HT-29 (cell line): ENCODE measurements at places on chromosomes 7 and 10. TPM values are rescaled to one million over a fixed set of nuclear protein-coding genes. Genes with fewer than 3 reads are reported as not detected.
A peak's percentile ranks its signal among the peaks of the same experiment; 100 is the strongest.

DNA sequence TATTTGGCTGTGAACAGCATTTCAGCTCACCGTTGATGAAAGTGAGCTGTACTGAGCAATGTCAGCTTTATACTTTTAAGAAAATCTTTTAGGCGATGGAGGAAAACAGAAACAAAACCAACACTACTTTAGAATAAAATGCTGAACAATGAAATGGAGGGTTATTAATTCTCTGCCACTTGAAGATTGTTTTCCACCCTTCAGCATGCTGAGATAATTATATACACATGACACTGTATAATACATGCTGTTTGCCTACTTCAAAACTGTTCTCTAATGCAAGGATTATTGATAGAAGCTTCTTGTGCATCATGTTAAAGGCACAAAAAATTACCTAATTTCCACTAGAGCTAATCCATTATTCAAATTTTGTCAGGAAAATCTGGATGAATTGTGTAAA lies 66.8 kb downstream of the CACNA2D1 start:
- no peak for DNase-seq

DNA sequence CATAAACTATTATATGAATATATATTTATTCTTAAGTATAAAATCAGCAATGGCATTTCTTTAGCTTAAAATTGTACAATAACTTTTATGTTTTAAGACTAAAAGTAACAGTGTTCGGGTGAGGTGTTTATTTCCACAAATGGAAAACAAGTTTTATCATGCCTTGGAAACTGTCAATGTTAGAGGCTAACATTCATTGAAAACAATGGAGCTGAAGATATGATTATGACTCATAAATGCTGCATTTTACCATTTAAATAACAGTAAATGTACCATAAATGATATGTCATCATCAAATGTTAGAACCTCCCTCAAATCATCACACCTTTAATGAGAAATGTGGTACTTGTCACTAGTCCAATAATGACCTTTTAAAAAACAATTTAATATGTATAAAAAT lies 897.3 kb downstream of the PCDH15 start:
- DNase-seq = no peak

- DNase-seq = peak; percentile 29
These were observed 1.1 kb downstream of the RHOBTB1 start for GRCh38 chr10:60942788-60943315.

GRCh38 chr10:98270073-98270740 lies 2.2 kb upstream of the LOXL4 start:
- no peak for DNase-seq

DNA sequence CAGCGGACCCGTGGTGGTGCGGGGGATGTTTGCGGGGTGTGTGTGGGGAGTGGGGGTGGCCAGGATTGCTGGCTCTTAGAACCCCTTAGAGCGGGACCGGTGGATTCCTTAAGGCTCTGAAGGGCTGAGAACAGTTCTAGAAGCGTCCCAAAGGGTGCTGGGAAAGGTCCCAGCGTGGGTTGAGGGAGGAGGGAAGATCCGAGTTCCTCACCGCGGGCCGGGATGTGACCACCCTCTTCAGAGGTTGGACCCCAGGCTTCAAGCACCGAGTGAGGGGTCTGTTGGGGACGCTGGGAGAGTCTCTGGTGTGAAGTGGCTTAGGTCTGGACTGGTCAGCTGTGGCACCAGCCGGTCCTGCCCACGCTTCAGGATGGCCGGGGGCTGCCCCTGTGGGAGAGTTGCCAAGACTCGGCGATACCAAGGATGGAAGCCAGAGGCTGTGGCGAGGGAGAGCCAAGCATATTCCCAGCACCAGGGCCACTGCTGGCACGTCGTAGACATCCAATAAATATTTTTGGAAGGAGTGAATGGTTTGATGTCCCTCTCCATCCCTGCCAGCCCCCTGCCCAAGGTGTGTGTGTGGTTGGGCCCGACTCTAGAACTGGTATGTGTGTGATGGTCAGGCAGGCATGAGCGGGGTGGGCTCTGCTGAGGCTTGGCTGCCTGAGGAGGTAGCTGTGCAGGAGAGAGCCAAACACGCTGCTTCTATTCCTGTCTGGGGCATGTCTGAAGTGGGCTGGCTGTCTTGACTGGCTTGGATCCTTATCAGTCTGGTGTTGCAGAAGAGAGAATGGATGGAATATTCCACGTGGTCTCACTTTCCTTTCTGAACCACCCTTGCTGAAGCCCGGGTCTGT lies 19.2 kb downstream of the ZNF775 start:
- no peak for DNase-seq

- DNase-seq = peak; percentile 20
These were observed 231.3 kb upstream of the NPY start for GRCh38 chr7:24052572-24053260.

- DNase-seq = no peak
These were observed 338.8 kb downstream of the AUTS2 start for GRCh38 chr7:69937097-69937496.

- no peak for DNase-seq
These were observed 14.3 kb downstream of the CALML3 start for GRCh38 chr10:5538892-5539651.

DNA sequence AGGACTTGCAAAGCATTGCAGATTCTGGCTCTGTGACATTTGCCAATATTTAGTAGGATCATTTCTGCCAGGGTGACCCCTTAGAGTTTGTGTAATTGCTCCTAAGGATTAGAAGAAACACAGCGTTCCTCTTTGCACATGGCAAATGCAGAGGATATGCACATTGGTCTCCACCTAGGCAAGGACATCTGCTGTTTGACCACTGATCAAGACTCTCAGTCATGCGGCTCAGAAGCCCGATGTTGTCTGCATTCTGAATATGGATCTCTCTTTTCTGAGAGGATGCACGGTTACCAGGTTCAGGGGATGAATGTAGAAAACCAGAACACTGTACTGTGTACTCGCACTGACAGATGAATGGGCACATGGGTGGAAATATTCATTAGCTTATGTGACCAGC lies 180.6 kb upstream of the AGK start:
- no peak for DNase-seq

DNA sequence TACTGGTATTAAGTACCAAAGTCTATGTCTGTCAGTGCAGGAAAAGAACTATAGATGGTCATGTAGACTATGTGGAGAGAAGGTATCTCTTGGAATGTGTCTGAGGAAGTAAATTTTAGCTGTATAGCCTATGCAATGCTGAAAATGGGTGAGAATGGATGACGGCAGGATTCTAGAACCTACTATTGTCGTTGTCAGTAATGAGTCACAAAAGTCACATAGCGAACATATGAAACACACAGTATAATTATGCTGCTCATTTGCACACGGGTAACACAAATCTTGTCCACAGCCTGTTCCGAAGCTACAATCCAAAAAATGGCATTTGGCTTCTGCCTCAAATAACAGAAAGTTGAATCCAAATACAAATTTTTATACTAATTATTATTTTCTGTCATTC lies 33.6 kb upstream of the KMT2E start:
- DNase-seq = no peak

DNA sequence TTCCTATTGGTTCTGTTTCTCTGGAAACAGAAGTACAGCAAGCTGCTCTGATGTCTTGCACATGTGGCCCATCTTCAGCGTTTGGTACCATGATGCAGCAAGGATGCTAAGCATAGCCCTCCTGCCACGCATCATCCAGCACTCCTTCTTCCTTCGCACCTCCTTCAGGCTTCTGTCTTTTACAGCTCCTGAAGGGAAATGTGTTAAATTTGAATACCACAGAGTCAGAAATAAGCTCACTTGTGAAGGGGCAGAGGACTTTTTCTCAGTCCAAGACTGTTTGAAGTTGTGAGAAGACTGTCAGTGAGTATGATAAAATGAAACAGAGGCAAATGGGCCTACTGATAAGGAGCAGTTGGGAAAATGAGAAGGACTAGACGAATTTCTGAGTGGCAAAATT lies 20.7 kb downstream of the TSPAN13 start:
- DNase-seq = no peak

- DNase-seq = peak; percentile 10
These were observed 756 bp upstream of the SEC24C start for GRCh38 chr10:73743327-73743904.

GRCh38 chr10:108014902-108015177 lies 850.3 kb upstream of the SORCS1 start:
- no peak for DNase-seq

- peak; percentile 38 for DNase-seq
These were observed 8.8 kb upstream of the ZC3HAV1 start for GRCh38 chr7:139118234-139118804.

- DNase-seq = no peak
These were observed 651.6 kb upstream of the IGFBP3 start for GRCh38 chr7:46572691-46573090.

DNA sequence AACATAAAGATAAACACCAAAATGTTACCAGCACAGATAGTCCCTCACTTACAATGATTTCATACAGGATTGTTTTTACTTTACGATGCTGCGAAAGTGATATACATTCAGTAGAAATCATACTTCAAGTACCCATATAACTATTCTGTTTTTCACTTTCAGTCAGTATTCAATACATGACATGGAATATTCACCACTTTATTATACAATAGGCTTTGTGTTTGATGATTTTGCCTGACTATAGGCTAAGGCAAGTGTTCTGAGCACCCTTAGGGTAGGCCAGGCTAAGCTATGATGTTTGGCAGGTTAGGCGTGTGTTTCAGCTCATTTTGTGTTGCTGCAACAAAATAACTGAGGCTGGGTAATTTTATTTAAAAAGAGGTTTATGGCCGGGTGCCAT lies 155.0 kb downstream of the RTKN2 start:
- DNase-seq = no peak

DNA sequence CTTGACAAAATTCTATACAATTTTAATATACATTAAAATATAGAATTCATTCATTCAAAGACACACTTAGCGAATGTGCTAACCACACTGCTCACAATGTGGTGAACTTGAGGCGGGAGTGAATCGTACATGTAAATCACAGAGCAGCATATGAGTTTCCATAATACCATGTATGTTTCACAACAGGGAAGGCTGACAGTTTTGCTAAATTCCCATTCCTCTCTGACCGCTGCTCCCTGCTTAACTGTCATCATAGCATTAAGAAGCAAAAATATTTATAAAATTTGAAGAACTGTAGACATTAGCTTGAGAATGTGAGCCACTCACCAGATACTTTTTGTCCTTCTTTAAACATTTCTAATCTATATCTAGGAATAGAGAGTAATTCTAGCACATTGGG lies 763.3 kb downstream of the MAGI2 start:
- no peak for DNase-seq

DNA sequence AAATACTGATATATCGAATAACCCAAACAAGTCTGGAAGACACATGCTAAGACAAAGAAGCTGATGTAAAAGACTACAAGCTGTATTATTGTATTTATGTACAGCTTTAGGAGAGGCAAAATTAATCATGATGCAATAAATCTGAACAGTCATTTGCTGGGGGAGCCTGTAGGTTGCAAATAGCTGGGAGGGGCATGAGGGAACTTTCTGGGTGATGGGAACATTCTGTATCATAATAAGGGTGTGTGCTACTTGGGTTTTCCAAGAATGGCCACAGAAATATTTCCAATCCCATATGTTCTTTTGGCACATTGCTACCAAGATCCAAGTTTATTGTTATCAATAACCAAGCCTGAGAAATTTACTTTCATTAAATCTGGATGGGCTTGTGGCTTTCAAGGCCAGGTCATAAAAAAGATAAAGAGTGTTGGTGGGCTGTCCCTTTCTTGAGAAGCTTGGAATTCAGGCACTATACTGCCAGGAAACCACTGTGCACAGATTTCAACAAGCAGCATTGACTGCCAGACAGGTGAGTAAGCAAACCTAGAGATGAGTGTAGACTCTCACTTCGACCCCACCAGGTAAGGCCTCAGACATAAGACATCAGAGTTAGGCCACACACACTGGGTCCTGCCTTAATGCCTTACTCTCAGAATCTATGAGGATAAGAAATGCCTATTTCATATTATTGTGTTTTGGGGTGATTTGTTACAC lies 629.7 kb upstream of the FZD8 start:
- DNase-seq = no peak

DNA sequence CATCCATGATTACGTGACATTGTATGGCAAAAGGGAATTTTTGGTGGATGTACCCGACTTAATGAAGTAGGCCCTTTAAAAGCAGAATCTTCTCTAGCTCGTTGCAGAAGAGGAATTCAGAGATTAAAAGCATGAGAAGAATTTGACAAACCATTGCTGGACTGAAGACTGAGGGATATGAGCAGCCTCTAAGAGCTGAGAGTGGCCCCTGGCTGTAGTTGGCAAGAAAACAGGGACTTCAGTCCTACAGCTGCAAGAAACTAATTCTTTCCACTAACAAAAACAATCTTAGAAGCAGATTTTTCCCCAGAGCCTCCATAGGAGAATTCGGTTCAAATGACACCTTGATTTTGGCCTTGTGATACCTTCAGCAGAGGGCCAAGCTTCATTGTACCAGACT lies 34.1 kb downstream of the MACC1 start:
- DNase-seq = no peak

DNA sequence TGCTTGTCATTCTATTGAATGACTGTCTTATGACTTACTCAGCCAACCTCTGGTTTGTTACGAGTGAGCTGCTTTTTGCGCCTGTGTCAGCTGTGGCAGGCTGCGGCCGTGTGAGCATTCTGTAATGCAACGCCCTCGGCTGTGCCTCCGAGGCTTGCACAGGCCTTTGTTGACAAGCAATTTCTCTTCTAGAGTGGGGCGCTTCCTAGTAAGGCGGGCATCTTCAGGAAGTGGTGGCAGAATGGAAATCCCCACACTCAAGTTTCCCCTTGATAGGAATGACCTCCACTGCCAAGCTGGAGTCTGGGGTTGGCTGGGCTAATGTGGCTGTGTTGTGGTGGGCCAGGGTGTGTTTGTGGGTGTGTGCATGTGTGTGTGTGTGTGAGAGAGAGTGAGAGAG lies 20.2 kb upstream of the TMEM178B start:
- DNase-seq = no peak

The CRHR2 gene
- not detected in 2 replicates for total RNA-seq

The CAMK2B gene
- total RNA-seq = 1.8 and 1.9 TPM in 2 replicates

The TMEM273 gene
- not detected in 2 replicates for total RNA-seq

The ZNF485 gene
- 1.7 and 7.3 TPM in 2 replicates for total RNA-seq

The LRRN3 gene
- total RNA-seq = not detected in 2 replicates

The ANKRD61 gene
- total RNA-seq = not detected in 2 replicates

The MARCHF5 gene
- total RNA-seq = 1.9 and 2.7 TPM in 2 replicates

The IFIT5 gene
- total RNA-seq = 3.3 and 6.0 TPM in 2 replicates

The EPHB4 gene
- total RNA-seq = 230 and 236 TPM in 2 replicates

The OR2A12 gene
- not detected in 2 replicates for total RNA-seq

The CASTOR2 gene
- 5.3 and 12.0 TPM in 2 replicates for total RNA-seq
